Fibroblast of the aortic adventitia (primary cell): ENCODE measurements at places on chromosomes 2 and 18. TPM values are rescaled to one million over a fixed set of nuclear protein-coding genes. Genes with fewer than 3 reads are reported as not detected.

GRCh38 chr2:14700753-14701152, 68.2 kb downstream of the LRATD1 start:
- DNase-seq: no peak

DNA sequence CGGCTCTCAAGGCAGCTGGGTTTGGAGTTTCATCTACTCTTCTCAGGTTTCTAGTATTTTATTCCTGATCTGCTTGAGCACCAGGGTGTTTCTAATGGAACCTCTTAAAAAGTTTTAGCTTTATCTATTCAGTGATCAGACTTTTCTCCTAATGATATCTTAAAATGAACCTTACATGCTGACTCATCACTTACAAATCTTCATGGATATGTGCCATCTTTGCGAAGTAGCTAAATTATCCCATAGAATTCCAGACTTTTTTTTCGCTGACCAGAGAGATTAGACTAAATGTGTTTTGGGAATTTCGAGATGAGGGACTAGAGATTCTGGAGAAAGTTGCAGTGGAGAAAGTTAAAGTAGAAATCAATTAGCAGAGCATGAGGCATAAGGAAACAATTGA, 401.0 kb downstream of the GRB14 start:
- no peak for DNase-seq

The CPO gene
- 0.18 TPM in 1 of 2 replicates, not detected in the other for total RNA-seq

DNA sequence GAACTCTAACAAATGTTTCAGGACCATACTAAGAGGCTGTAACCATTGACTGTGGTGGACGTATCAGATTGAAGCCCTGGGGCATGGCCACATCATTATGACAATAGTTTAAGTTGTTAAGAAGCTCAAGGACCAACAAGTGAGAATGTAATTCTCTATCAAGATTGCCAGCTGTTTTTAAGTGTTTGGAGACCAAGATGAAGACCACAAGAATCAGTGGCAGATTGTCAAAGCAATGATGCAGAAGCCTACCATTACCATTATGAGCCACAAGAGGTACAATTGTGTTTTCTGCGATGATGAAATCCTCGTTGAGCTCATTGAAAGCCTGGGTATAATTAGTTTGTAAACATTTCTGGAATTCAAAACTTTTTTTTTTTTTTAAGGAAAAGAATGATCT, 261.1 kb upstream of the ZEB2 start:
- no peak for DNase-seq

- no peak for DNase-seq
Measured at GRCh38 chr2:16767789-16768476, 102.3 kb upstream of the CYRIA start.

The RFTN2 gene
- 6.4 and 16.4 TPM in 2 replicates for total RNA-seq

- no peak for DNase-seq
Measured at GRCh38 chr2:201794294-201794693, 12.0 kb upstream of the CDK15 start.

DNA sequence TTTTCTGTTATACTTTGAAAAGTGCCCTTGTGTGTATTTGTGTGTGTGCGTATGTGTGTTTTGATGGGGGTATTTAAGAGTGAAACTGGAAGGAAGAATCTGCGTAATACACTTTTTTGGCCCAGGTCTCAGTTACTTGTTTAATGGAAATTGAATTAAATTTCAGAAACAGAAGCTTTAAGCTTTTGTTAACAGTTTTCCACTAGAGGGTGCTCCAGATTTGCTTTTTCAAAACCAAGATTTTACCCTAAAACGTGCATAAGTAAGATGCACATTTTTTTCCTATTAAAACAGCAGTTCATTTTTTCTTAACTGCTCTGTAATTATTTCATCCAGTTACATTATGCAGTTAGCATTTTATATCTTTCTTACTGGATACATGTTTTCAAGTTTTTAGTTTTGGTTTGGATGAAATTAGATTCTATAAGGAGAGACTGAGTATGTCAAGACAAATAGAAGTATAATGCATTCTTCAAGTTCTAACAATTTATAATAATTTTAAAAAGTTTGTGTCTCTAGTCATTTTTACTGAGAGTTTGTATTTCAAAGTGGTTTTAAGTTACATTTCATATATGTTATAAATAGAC, 97.2 kb downstream of the PIK3C3 start:
- peak; percentile 65 for DNase-seq

- no peak for DNase-seq
Measured at GRCh38 chr2:66854298-66854697, 419.4 kb downstream of the MEIS1 start.

The MBD5 gene
- total RNA-seq: 41.4 and 47.0 TPM in 2 replicates

GRCh38 chr2:170073288-170073687, 104.7 kb upstream of the MYO3B start:
- DNase-seq: peak; percentile 95

DNA sequence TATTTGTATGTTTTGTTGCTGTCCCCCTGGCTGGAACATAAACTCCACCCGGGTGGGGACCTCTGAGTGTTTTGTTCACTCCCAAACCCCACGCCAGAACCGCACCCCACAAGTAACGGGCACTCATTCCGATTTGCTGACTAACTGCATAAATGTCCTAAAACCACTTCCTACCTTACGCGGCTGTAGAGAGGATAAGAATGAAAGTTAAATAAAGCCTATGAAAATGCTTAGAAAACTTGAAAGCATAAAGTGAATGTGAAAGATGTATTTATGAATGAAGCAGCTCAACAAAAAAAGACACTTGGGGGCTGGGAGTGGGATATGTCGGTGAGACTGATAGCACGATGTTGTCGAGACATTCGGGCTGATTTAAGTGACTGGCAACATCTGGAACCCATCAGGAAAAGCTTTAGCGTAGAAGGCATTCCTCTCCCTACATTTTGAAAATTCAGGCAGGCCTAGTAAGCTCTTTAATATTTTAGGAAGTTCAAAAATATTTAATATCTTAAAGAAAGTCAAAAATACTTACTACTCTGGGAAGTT, 206.7 kb downstream of the SH3RF3 start:
- peak; percentile 88 for DNase-seq

GRCh38 chr18:32881009-32881408, 108.2 kb upstream of the KLHL14 start:
- DNase-seq: no peak

The PDE1A gene
- total RNA-seq: 18.7 and 34.9 TPM in 2 replicates

The KCNIP3 gene
- 0.25 and 2.9 TPM in 2 replicates for total RNA-seq

The PLGLB1 gene
- 1.5 and 4.9 TPM in 2 replicates for total RNA-seq

The CFAP53 gene
- 0.27 and 0.57 TPM in 2 replicates for total RNA-seq

DNA sequence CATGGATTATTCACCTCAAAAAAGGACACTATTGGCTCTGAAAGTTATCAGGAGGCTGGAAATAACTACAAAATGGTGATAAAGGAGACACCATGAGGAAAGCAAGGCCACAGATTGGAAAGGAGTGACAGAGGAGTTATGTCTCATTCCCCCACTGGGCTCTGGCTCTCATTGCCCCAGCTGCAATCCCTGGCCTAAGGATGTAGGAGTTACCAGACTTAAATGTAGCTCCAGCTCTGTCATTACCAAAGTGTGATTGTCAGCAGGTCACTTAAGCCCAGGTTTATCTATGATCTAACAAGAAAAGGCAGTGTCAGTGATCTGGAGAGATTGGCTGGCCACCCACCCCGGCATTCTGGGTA, 1228.2 kb upstream of the DDX18 start:
- no peak for DNase-seq

- DNase-seq: no peak
Measured at GRCh38 chr2:201754717-201755415, 25.9 kb downstream of the ALS2 start.

DNA sequence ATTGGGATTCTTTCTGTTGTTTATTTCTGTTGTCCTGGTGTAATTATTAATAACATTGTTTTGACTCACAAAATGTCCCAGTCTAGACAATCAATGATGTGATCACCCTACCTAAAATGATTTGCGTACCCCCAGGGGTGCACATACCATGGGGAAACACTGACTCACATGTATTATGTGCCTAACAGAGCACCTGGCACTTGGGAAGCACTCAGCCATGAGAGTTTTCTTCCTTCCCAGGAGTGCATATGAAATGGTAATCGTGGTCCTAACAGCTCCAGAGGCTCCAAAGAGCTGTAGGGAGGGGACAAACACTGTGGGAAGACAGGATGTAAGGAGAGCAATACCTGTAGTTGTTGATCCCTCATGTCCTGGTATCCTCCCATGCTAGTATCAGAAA, 187.8 kb upstream of the ERBB4 start:
- DNase-seq: no peak

DNA sequence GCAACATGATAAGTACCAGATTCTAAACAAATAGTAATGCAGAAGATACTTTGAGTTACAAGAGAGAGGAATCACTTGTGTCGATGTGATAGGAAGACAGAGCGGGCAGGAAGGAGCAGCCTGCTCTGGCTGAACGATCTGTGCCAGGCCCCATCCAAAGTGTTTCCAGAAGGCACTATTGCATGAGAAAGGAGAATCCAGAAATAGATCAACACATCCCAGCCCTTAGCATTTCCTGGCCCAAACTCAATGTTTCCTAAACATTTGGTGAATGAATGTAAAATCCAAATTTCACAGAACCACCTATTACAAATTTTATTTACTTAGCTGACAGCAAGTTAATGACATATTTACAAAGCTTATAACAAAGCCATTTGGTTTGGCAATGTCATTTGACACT, 257.2 kb downstream of the TXNL1 start:
- DNase-seq: no peak

GRCh38 chr2:52390651-52391050, 1358.7 kb upstream of the NRXN1 start:
- DNase-seq: peak; percentile 12

DNA sequence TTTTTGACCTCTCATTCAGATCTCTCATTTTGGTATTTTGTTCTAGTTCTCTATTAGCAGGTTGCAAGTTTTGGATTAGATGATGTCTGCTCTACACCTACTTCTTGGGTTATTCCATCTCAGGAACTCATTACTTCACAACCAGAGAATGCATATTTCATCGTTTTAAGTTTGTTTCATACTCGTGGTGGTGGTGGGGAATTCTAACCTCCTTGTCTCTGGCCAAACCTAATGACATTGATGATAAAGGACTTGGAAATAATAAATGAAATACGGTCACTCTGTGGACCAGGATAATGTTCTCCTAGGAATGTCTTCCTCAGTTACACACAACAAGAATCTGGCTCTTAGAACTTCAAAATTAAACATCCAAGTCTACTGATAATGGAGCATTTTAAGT, 115.2 kb downstream of the CDC42EP3 start:
- no peak for DNase-seq

DNA sequence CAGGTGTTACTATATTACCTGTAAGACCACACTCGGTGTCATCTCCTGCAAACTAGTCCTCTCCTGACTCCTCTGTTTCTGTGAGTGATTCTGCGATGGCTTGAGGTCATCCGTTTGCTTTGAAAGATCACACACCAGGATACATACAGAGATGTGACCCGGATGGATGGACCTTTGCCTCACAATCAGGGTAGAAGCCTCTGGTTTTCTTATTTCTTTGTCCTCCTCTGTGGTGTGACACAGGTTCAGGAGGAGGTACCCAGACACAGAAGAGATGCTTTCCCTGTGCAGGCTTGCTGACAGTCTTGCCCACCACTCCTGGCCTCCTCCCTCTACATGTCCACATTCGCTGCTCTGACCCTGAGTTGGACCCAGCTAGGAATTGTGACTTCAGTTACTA, 34.6 kb downstream of the PSD4 start:
- no peak for DNase-seq

- DNase-seq: no peak
Measured at GRCh38 chr2:233831011-233831721, 23.2 kb downstream of the HJURP start.

GRCh38 chr2:179569831-179570233, 291.6 kb downstream of the ZNF385B start:
- DNase-seq: peak; percentile 72

- no peak for DNase-seq
Measured at GRCh38 chr18:25181993-25182392, 170.0 kb downstream of the ZNF521 start.

The PARD6G gene
- 0.54 and 2.5 TPM in 2 replicates for total RNA-seq

The CAVIN2 gene
- total RNA-seq: 24.1 and 29.8 TPM in 2 replicates

The MBD1 gene
- 42.7 and 50.3 TPM in 2 replicates for total RNA-seq

The SNTG2 gene
- total RNA-seq: 0.09 TPM in 1 of 2 replicates, not detected in the other

The POTEC gene
- under 0.01 TPM in 1 of 2 replicates, not detected in the other for total RNA-seq

GRCh38 chr2:109272461-109272860, 143.5 kb downstream of the SH3RF3 start:
- DNase-seq: no peak

GRCh38 chr2:21117688-21118087, 6.1 kb upstream of the TDRD15 start:
- DNase-seq: no peak

DNA sequence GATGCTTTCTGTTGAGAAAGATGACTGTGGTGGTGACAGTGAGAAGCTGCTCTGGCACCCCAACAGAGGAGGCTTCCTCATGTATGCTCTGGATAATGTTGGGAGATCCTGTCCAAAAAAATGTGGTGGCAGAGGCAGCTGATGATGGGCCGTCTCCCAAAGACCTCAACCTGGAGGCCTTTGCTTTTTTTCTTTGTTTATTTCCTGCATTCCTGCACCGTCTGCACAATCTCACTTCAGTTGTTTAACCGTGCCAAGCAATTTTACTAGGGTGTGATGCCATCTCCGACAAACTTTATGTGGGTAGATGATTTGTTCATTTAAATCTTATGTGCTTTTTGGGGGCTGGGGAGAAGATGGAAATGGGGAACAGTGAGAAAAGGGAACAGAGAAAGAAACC, 62.2 kb upstream of the IGFBP5 start:
- no peak for DNase-seq

DNA sequence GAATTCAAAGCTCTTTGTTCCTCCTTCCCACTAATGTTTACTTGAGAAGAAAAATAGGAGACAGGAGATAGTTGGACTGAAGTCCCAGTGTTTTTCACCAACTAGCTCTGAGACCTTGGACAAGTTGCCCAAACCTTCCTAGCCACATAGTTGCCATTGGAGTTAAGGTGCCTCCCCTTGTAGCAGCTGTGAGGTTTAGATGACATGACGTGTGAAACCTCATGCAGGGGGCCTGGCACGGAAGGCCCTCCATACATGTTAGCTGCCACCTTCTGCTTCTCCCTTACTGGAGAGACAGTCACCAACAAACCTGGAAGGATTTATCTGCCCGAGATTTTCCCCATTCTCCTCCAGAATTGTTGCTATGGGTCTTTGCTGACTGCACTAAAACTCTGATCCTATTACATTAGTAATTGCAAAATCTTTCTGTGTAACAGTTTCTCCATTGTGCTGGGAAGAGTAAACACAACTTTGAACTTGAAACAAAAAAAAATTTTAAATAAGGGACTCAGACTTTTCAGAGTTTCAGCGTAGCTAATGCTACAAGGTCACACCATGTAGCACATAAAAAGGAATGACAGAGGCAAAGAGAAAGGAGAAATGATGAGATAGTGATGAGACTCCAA, 23.8 kb upstream of the CABYR start:
- no peak for DNase-seq

DNA sequence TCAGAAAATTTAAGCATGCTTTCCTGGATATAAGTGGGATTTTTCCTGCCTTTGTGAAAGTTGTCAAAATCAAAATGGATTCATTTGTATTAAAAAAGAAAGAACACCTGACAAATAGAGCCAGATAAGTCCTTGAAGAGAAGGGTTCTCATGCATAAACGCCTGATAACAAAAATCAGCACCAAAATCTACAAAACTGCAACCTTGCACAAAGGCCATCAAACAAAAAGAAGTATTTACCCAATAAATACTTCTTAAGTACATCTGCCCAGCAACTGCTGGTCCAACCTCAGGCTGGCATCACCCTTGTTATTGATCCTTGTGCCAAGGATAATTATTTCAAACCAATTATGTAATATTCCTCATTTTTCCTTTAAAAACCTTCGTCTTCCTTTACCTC, 315.9 kb downstream of the GPD2 start:
- DNase-seq: no peak
